Endothelial cell of umbilical vein (primary cell): ENCODE measurements at places on chromosomes 11 and 22.

GRCh38 chr22:32622004-32622743, 147.6 kb downstream of the FBXO7 start:
- no peak for DNase-seq
- H3K4me3 ChIP-seq, result no peak overlapping the region
- H3K4me1 ChIP-seq, result no peaks in the 10 kb centered on the region
- H3K27me3 ChIP-seq, result no peaks in the 10 kb centered on the region

DNA sequence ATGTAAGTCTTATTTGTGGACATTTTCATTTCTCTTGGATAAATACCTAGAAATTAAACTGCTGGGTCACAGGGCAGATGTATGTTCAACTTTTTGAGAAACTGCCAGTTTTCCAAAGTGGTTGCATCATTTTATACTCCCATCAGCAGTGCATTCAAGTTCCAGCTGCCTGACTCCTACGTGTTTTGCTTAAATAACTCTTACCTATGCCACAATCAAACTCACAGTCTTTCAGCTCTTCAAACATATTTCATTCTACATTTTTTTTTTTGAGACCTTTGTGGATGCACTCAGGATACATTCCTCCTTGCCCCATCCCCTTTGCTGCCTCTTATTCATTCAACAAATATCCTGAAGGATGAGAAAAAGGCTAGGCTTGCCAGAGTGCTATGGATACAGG, 9.2 kb downstream of the TCF20 start:
- H3K4me1 ChIP-seq, result no peaks in the 10 kb centered on the region
- H3K27me3 ChIP-seq, result no peaks in the 10 kb centered on the region
- H3K36me3 ChIP-seq, result no peaks in the 10 kb centered on the region
- H3K27ac ChIP-seq, result no peak overlapping the region
- no peak overlapping the region for H3K4me3 ChIP-seq

DNA sequence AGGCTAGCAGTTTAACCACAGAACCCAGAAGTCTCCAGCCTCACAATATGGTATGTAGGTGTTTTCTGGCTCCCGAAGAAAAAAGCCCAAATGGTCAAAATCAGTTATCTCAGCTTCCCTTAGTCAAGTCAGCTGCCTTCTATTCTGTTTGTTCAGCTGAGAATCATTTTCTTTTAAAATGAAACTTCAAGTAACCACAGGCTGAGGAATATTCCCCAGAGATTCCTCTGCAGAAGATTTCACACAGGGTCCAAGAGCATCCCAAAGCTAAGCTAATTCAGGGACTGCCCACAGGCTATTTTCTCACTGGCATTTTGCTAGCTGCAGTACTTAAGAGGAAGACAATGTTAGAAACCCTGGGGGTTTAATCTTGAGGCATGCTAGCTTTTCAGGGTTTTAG, 977.0 kb upstream of the CHORDC1 start:
- no peaks in the 10 kb centered on the region for H3K27me3 ChIP-seq
- H3K27ac ChIP-seq, result no peak overlapping the region
- no peak overlapping the region for H3K4me3 ChIP-seq
- DNase-seq, result no peak
- no peaks in the 10 kb centered on the region for H3K4me1 ChIP-seq

- H3K4me3 ChIP-seq, result no peak overlapping the region
- peak; percentile 93 for DNase-seq
- no peaks in the 10 kb centered on the region for H3K27me3 ChIP-seq
- H3K4me1 ChIP-seq, result peaks cover 51% of the 10 kb centered on the region
- peak overlapping the region; percentile 98 for H3K27ac ChIP-seq
Measured at GRCh38 chr11:94134651-94135512, 6.2 kb downstream of the PANX1 start.

GRCh38 chr11:28133146-28133545, 25.0 kb downstream of the METTL15 start:
- no peak for DNase-seq
- no peak overlapping the region for H3K27ac ChIP-seq

DNA sequence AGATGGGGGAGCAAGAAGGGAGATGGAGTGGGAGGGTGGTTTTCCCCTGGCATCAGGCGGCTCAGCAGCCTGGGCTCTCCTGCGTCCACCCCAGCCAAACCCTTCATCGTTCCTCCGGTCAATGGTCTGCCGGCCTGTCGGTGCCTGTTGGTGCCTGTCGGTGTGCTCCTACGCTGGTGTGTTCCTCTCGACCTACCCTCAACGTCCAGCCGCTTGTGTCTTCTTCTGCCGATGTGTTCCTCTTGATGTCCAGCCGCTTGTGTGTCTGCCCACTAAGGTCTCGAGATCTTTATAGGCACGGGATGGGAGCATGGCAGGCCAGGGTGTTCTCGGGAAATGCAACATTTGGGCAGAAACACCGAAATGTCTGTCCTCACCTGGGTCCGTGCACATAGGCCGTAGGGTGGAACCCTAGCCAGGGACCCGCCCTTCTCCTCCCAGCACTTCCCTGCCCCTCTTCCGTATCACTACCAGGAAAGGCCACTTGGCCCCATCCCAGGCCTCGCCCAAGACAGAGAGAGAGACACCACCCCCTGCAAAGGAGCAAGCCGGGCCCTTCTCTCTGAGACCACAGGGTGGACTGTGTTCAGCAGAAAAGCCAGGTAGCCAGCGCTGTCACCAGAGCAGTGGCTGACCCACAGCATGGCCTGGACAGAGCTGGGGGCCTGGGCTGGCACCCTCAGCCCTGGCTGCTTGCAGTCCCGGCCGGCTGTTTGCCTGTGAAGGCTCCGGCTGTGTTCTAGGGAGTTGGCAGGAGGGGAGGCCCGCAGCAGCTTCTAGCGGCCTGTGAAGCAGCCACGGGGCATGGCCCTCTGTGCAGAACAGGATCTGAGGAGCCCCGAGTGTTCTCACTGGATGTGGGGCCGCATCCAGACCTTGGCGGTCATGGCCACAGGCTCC, 61.6 kb upstream of the KCNQ1OT1 start:
- no peak overlapping the region for H3K4me3 ChIP-seq
- H3K27me3 ChIP-seq, result no peaks in the 10 kb centered on the region
- no peak for DNase-seq
- no peaks in the 10 kb centered on the region for H3K4me1 ChIP-seq
- H3K36me3 ChIP-seq, result no peaks in the 10 kb centered on the region

- no peaks in the 10 kb centered on the region for H3K27me3 ChIP-seq
- H3K4me3 ChIP-seq, result no peak overlapping the region
- H3K36me3 ChIP-seq, result peaks cover 7% of the 10 kb centered on the region
- H3K4me1 ChIP-seq, result peaks cover 21% of the 10 kb centered on the region
- no peak for DNase-seq
Measured at GRCh38 chr11:63764679-63765647, 3.6 kb downstream of the ZFTA start.

- no peaks in the 10 kb centered on the region for H3K36me3 ChIP-seq
- no peak overlapping the region for H3K27ac ChIP-seq
- no peak overlapping the region for H3K4me3 ChIP-seq
- H3K4me1 ChIP-seq, result no peaks in the 10 kb centered on the region
- H3K27me3 ChIP-seq, result no peaks in the 10 kb centered on the region
Measured at GRCh38 chr22:49046546-49047361, 780.9 kb downstream of the BRD1 start.

- H3K36me3 ChIP-seq, result no peaks in the 10 kb centered on the region
- H3K4me3 ChIP-seq, result peak overlapping the region; percentile 39
- peaks cover 19% of the 10 kb centered on the region for H3K4me1 ChIP-seq
- peak; percentile 4 for DNase-seq
Measured at GRCh38 chr22:18110954-18111758, 547 bp downstream of the TUBA8 start.

DNA sequence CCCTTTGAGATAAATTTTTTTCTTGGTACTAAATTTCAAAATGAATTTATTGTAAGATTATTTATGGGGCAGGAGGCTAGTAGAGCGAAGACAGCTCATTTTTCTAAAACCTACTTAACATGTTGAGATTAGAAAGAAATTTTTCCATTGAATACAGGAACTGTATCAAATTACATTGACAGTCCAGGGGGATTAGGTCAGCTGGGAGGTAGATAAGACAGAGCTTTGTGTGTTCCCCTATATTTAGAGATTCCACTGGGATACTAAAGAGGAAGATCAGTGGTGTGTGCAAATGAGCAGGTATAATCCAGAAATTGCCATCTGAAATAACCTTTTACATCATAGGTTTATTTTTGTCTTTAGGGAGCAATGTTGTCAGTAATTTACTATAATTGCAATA, 32.1 kb downstream of the ENDOD1 start:
- DNase-seq, result no peak
- H3K36me3 ChIP-seq, result no peaks in the 10 kb centered on the region
